IMR-90 (cell line): ENCODE measurements at places on chromosomes 2 and 18. TPM values are rescaled to one million over a fixed set of nuclear protein-coding genes. Genes with fewer than 3 reads are reported as not detected.

DNA sequence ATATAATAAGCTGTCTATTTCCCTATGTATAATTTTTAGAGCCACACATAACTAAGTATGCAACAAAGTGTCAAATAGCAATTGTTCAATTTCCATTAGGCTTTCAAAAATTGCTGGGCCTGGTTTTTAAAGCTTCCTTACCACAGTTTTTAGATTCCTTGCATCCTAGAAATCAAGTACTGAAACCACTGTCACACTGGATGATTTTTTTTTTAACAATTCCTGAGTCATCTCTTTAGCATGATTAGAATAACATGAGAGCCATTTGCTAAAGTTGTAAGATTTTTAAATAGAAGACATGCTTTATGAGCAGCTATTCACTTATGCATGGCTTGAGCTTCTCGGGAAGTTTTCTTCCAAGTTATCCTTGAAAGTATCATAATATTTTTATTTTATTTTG lies 319.5 kb upstream of the NXPH2 start:
- DNase-seq = no peak

GRCh38 chr18:60391571-60392226 lies 19.1 kb upstream of the MC4R start:
- DNase-seq = no peak

GRCh38 chr2:98702858-98703620 lies 27.9 kb downstream of the MGAT4A start:
- DNase-seq = no peak

GRCh38 chr18:10259901-10260300 lies 194.5 kb upstream of the APCDD1 start:
- DNase-seq = peak; percentile 10

DNA sequence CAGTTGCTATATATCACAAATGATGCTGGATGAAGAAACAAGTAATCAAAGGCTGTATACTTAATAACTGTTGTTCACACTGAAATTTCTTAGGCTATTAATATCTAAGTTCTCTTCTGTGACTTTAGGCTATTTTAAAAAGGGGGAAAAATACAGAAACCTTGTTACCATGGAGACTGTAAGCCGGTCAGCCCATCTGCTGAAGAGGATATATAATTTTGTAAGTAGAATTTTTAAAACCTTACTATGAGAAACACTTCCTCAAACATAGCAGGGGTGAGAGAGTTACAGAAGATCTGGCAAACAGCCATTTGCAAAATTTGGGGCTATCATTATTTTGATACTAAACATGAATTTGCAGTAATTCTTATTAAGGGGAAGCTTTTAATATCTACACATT lies 27.8 kb downstream of the CACNB4 start:
- DNase-seq = no peak

DNA sequence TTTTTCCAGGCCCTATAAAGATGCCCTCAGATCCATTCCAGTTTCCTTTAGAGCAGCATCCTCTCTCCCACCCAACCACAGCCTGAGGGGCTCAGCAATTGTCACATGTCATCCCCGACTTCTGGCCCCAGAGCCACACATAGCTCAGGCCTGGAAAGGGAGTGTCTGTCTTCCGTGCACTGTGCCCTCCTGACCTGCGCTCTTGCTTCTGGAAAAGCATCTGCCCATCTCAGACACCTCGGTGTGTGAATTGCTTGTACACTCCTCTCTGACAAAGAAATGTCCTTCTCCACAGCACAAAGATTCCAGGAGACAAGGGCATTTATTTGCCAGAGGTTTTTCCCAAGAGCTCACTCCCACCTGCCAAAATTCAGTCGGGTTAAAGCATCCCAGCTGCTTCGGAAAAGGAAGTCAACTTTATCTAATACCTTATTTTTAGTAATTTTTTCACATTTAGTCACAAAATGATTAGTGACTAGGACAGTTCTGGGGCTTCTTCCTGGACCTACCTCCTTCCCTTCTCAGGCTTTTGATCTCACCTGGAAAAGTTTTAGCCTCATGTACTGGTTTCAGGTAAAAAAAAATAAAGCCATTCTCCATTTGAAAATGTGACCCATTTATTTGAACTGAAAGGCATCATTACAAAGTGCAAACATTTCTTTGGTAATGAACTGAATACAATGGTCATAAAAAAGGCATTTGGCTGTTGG lies 112.9 kb downstream of the PXDN start:
- DNase-seq = no peak

GRCh38 chr2:185245806-185246205 lies 492.8 kb upstream of the FSIP2 start:
- no peak for DNase-seq

GRCh38 chr18:77101410-77102258 lies 30.9 kb downstream of the MBP start:
- DNase-seq = peak; percentile 97

DNA sequence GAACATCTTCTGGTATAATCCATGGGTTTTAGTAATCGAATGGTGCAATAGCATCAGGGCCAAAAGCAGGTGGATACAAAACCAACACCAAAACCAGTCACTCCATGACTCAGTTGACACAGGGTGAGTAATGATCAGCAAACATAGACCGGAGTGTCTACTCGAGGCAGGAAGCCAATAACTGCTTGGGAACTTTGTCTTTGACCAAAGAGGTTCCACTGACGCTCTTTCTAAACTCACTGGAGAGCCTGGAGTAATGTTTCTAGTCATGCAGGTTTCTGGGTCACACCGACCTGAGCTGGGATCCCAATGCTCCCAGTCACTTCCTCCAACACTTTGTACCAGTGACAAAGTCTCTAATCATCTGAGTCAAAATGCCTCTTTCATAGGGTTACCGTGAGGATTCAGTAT lies 30.9 kb downstream of the MREG start:
- DNase-seq = peak; percentile 85

GRCh38 chr18:6017171-6017570 lies 121.8 kb upstream of the TMEM200C start:
- DNase-seq = peak; percentile 52

DNA sequence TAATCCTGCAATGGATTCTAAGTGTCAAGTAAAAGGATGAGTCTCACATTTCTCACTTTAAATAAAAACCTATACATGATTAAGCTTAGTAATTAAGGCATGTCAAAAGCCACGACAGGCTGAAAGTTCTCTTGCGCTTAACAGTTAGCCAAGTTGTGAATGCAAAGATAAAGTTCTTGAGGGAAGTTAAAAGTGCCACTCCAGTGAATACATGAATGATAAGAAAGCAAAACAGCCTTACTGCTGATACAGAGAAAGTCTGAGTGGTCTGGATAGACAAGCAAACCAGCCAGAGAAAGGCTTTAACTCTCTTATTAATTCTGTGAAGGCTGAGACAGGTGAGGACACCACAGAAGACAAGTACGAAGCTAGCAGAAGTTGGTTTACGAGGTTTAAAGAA lies 12.7 kb downstream of the THOC1 start:
- DNase-seq = no peak

The RAD51AP2 gene
- total RNA-seq = not detected in 2 replicates

The SLC19A3 gene
- total RNA-seq = under 0.01 TPM in 1 of 2 replicates, not detected in the other

The ABCG5 gene
- not detected in 2 replicates for total RNA-seq

The PRPF40A gene
- total RNA-seq = 150 and 168 TPM in 2 replicates

The LAMA3 gene
- 0.18 and 0.28 TPM in 2 replicates for total RNA-seq
